SIG-M5 (cell line): ENCODE measurements at places on chromosomes 1 and 21.

DNA sequence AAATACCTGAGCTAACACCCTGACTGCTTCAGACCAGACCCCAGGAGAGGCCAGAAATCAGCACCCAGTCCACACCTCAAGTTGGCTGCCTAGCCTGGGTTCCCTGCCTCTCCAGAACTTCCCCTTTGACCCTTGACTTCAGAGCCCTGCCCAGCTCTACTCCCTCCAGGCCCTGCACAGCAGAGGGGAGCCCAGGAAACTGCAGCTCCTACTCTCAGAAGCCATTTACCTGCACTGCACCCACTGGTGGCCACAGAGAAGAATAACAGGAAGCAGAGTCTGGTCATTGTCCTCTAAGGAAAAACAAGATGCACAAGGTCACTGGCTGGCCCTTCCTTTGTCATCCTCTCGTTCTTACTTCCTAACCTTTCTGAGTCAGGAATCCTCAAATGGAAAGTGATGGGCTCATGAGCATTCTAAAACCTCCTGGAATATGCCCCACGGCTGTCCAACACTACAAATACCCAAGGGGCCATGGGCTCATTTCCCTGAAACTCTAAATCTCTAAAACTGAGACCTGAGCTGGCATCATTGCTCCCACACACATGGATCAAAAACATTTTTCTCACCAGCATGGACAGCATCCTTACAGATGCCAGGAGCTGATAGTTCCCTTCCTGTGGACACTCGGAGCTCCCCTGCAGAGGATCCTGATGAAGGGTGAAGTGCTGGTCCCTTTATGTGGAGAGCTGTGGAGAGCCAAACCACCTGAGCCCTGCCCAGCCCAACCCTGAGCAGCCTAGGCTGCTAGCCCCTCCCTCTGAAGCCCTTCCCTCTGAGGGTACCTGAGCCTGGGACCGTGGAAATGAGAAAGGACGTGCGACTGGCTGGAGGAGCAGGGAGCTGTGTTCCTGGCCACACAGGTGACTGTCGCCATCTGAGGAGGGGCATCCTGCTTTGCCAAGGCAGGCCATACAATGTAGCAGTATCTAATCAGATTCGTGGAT is at the start of gene ITLN2:
Gene ITLN2 (minus strand): TSS at position 652 of the 947 bp plus-strand sequence. CDS start 68 bp downstream, at position 584.
- DNase-seq: no peak

DNA sequence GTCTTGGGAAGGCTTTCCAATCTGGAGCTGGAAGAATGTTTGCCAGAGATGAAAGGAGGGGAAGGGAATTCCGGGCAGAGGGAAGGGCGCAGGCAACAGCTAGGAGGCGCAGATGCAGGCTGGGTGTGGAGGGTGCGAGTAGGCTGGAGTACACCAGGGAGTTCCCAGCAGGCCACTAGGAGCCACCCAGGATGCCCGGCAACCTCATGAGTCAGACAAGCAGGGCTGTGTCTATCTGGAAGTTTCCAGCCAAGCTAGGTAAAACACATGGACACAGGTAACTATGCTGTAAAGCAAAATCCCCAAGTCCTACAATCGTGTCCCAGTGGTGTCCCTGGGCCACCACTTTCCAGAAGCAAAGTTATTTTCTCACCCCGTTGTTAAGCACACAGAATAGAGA is 990 bp upstream of the NBL1 start:
- DNase-seq: no peak

GRCh38 chr1:39892601-39893595 is 8.8 kb downstream of the MYCL start:
- no peak for DNase-seq

DNA sequence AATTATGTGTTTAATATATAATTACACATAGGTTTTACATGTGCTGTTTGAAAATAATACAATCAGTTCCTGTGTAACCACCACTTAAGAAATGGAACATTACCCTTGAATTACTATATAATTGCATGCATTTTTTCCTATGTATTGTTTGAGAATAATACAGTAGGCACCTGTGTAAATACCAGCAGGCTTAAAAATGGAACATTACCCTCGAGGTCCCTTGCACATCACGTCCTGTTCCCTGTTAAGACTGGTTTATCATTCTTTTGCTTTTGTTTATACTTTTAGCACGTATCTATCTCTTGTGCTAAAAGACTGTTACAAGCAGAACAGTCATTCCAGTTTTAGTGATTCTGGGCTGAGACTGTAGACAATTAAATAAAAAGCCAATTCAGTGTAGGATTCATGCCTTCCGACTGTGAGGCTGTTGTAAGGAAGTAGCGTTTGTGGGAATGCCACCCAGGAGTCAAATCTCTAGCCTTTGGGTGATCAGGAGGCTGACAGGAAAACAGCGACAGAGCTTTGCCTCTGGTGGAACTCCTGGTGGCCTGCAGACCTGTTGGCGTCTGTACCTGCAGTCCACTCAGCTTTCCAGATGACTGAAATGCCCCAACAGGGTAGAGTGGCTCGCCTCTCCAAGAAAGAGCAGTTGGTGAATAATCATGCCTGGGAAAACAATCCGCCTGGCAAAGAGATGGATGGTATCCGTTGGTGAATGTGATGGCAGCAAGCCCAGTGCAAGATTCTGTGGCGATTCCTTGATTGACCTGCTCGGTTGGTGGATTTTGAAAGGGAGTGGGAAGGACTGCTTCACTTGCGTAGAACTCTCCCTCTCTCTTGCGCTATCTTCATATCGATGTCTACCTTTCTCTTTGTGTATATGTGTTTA is 58.0 kb downstream of the DISC1 start:
- no peak for DNase-seq

DNA sequence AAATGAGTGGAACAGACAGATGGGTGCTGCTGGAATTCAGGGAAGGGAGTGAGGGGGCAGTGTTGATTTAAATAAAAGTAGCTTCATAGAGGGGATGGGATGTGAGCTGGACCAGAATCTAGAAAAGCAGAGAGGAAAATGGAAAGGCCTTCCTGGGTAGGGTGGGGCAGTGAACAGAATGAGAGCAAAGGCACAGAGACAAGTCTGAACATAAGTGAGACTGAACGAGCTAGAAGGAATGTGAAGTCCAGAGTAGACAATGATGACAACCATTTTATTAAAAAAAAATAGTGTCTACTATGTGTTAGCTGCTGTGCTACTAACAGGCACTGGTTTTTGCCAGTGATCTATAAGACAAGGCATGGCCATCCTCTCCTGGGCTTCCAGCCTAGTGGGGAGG is 36.0 kb downstream of the ELK4 start:
- DNase-seq: no peak

- no peak for DNase-seq
Observed at GRCh38 chr21:34072145-34073031, 990 bp upstream of the MRPS6 start.

DNA sequence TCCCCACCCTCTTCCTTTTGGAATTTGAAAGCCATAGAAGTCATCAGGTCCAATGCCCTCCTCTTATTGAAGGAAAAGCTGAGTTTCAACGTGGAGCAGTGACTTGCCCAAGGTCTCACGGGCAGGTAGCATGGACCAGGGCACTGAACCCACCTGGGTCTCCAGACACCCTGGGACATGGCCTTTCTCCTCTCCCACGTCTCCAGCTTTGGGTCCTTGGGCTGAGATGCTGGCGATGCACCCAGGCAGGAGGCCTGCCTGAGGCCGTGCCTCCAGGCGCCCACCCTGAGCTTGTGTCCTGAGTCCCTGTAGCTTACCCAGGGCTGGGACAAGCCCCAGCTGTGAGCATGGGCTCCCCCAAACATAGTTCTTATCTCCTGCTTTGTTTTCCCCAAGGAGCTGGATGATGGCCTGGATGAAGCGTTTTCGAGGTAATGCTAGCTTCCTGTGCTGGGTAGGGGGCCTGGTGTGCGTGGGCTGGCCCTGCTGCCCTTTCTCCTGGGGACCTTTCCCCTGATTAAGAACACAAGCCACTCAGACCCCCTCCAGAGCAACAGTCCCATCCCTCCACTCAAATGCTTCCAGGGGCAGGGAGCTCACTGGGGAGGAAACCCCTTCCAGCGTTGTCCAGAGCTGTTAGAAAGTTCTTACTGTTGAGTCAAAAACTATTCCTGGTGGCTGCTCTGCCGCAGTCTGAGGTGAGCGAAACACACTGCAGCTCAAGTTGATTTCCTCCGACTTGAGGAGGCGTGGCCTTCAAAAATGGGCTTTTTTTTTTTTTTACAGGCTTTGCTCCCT is 21.6 kb downstream of the LDLRAP1 start:
- no peak for DNase-seq

DNA sequence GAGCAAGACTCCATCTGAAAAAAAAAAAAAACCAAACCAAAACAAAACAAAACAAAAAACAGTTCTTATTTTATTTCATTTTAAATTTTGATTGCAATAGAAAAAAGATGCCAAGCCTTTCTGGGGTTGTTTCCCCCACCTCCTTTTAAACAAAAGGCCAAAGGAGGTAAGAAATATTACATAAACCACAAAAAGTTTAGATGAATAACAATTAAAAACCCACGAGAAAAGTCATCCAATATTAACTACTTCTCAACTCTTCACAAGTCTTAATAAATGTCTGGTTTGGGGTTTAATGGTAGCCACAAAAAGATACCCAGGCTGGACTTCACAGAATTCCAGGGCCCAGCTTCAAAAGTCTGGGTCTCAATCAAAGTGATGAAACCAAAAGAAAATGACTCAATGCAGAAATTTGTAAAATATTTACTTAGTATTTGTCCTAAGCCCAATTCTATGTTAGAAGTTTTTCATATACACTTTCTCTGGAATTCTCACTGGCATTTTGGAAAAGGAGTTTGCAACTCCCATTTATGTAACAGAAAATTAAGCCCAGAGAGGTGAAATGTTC is 47.0 kb upstream of the SDC3 start:
- no peak for DNase-seq

DNA sequence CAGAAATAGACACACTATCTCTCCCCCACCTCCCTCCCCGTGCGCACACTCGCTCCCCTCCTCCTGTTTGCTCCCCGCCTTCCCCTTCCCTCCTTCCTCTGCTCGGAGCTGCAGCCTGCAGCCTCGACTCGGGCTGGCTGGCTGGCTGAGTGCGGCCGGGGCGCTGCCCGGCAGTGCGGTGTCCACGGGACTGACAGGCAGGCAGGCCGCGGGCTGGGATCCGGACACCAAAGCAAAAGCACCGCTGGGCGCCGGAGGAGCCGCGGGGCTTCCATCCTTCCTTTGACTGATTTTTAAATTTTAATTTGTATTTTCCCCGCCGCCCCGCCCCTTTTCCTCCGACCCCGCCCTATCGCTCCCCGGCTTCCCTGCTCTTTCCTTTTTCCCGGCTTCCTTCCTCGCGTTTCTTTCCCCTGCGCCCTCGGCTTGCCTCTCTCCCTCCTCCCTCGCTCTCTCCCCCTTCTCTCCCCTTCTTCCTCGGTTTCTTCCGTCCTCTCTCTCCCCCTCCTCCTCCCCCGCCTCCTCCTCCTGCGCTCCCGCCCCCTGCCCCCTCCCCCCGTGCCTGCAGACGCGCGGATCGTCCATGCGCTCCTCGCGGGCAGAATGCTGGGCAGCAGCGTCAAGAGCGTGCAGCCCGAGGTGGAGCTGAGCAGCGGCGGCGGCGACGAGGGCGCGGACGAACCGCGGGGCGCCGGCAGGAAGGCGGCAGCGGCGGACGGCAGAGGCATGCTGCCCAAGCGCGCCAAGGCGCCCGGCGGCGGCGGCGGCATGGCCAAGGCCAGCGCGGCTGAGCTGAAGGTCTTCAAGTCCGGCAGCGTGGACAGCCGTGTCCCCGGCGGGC is 109.4 kb downstream of the NAV1 start:
- DNase-seq: no peak

DNA sequence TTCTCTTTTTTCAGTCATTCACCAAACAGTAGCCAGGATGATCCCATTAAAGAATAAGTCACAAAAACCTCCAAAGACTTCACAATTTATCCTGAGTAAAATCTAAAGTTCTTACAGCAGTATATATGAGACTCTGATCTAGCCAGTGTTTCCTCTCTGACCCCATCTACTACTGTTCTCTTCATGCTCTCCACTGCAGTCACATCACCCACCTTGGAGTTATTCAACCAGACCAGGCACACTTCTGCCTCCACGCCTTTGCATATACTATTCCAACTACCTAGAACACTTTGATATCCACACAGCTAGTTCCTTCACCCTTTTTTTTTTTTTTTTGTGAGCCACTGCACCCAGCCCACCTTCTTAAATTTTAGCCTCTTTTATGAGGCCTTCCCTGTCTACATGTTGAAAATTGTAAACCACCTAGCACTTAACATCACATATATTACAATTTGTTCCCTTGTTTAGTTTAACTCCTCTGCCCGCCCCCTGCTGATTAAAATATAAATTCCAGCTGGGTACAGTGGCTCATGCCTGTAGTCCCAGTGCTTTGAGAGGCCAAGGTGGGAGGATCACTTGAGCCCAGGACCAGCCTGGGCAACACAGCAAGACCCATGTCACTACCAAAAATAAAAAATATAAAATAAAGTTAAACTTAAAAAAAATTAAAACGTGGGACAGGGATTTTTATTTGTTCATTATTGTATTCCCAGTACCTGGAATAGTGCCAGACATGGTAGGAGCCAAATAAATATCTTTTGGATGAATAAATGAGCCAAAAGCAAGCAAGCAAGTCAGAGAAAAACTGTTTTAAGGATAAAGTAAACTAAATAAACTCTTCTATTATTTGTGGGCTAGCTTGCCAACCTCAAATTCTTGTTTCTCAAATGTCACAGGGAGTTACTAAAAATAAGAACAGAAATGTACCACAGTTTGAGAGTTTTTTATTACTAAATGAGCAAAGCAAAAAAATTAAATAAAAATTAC is 35.2 kb upstream of the MUTYH start:
- no peak for DNase-seq

DNA sequence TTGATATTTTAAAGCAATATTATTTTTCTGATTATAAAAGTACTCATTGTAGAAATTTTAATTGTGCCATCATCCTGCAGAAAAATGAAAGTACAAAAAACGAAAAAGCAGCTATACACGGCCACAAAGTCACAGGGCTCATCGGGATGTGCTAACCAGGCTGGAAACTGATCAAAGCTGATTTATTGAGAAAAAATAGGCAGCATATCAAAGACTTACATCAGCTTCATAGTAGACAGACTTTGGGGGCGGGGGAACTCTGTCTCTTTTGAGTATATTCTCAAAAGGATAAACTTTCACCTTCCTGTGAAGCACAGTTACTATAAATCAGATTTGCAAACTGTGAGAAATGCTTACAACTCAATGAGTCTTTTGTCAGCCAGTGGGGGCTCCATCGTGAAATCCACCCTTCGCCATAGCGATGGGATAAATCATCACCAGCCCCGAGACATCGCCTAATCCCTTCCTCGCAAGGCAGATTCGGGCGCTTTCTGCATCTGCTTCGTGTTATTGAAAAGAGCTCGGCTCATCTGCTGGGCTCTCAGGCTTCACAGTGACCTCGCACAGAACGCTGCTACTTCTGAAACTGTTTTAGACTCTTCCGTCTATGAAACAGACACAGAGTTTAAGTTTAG is 69.2 kb upstream of the ERG start:
- DNase-seq: no peak

GRCh38 chr1:30515755-30516484 is 207.5 kb downstream of the MATN1 start:
- no peak for DNase-seq

DNA sequence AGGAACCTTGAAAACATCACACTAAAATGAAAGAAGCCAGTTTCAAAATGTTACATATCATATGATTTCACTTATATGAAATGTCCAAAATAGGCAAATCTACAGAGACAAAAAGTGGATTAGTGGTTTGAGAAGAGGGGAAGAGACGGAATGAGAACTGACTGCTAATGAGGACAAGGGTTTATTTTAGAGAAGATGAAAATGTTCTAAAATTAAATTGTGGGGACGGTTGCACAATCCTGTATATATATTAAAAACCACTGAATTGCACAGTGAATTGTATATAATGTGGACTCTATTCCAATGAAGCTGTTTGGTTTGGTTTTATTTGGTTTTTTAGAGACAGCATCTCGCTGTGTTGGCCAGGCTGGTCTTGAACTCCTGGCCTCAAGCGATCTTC is 35.6 kb downstream of the PRPF38A start:
- DNase-seq: no peak

GRCh38 chr1:145706086-145706664 is 993 bp downstream of the PDZK1 start:
- DNase-seq: no peak
